Myocyte (in vitro differentiated cells): ENCODE measurements at places on chromosomes 12 and 14.

DNA sequence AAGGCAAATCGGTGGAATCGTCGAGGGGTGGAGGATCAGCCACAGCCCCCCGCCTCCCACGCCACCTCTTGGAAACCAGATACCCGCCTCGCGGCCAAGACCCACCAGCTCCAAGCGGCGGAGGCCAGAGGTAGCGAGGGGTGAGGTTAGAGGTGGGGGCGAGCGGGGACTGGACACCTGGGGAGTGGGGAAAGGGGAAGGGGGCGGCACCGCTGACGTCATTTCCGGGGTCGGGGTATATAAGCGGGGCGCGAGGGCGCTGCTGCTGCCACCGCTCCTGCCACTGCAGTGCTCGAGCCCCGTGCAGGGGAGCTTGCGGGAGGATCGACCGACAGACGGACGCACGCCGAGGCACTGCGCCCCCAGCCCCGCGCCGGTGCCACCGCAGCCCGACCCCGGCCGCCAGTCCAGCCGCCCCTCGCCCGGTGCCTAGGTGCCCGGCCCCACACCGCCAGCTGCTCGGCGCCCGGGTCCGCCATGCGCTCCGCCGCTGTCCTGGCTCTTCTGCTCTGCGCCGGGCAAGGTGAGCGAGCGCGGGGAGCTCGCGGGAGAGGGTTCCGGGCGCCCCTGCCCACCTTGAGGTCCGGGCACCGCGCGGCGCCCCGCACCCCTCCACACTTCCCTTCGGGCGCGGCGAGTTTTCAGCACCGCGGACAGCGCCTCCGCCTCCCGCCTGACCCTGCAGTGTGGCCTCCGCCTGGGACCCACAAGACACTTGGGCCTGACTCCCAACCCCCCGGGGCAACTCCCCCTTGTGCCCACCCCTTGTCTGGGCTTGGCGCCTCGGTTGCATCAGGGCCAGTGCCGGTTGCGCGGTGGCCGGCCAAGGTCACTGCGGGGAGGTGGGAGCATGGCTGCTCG, at the start of gene CHGA:
Gene CHGA (plus strand): TSS at position 268 of the 861 bp plus-strand sequence. CDS start 210 bp downstream, at position 478.
- DNase-seq, result peak; percentile 57

DNA sequence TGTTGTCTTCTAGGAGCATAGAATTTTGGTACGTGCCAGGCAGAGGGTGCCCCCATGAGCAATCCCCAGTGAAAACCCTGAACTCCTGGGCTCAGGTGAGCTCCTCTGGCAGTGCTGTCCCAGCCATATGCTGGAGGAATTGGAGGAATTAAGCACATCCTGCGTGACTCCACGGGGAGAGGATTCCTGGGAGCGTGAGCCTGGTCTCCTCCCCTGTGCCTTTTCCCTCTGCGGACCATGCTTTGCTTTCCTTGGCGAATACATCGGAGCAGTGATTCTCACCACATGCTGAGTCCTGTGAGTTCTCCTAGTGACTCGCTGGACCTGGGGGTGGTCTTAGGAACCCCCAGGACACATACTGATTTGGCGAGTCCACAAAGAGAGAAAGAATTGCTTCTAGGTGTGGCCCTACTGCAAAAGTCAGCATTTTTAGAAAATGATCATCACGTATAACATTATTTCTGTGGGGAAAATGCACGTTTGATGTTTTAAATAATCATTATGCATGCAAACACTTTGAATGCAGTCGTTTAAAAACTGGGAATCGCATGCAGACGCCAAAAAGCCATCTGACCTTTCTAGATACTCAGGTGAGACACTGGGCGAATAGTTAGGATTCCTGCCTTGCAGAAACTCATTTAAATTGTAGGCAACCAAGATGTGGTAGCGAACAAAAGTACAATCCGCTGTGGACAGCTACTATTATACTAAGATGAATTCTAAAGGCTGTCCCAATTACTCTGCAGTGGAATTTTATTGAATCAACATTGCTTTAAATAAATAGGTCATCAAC, 370.9 kb downstream of the TMEM132D start:
- DNase-seq, result no peak

- DNase-seq, result no peak
These were observed 11.5 kb upstream of the TMTC2 start for GRCh38 chr12:82675246-82675645.

DNA sequence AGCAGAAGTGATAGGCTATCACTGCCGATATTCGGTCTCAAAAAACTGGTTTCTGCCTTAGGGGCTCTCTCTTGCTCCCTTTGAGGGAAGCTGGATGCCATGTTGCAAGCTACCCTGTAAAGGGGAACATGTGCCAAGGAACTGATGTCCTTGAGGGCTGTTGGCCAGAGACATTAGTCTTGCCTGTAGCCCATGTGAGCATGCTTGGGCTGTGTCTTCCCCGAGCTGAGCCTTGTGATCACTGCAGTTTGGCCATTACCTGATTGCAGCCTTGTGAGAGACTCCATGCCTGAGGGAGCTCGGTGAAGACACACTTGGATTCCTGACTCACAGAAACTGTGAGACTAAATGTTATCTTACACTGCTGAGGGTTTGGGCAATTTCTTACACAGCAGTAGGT, 18.8 kb downstream of the RTRAF start:
- no peak for DNase-seq

- no peak for DNase-seq
These were observed 110.8 kb downstream of the SEC23A start for GRCh38 chr14:38992067-38992844.
